ENCODE measurements at places on chromosomes 7 and 10.
A peak's percentile ranks its signal among the peaks of the same experiment; 100 is the strongest.

GRCh38 chr7:33040803-33041516 lies 21.6 kb downstream of the NT5C3A start:
- DNase-seq: no peak

- no peak for DNase-seq
These were observed 116.1 kb upstream of the ACBD5 start for GRCh38 chr10:27356738-27357137.

GRCh38 chr7:140697447-140698143 lies 1.1 kb downstream of the NDUFB2 start:
- DNase-seq: no peak

GRCh38 chr10:1938317-1938716 lies 201.0 kb upstream of the ADARB2 start:
- DNase-seq: no peak

- DNase-seq: no peak
These were observed 206.3 kb downstream of the KLF6 start for GRCh38 chr10:3578682-3579081.

DNA sequence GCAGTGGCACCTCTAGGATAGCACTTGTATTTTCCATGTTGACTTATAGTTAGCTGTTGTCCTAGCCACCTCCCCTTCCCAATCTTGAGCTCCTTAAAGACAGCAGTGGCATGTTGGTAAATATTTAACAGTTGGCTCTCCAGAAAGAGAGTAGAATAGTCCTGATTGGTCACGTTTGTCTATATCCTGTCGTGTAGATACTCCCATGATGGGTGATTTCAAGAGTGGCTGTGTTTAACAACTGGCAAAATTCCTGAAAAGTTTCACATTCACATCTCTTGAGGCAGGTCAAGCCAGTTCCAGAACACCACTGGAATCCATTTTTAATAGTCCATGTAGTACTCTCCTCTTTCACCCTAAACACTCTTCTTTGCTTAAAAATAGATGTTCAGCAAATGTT lies 68.2 kb upstream of the FZD1 start:
- no peak for DNase-seq

DNA sequence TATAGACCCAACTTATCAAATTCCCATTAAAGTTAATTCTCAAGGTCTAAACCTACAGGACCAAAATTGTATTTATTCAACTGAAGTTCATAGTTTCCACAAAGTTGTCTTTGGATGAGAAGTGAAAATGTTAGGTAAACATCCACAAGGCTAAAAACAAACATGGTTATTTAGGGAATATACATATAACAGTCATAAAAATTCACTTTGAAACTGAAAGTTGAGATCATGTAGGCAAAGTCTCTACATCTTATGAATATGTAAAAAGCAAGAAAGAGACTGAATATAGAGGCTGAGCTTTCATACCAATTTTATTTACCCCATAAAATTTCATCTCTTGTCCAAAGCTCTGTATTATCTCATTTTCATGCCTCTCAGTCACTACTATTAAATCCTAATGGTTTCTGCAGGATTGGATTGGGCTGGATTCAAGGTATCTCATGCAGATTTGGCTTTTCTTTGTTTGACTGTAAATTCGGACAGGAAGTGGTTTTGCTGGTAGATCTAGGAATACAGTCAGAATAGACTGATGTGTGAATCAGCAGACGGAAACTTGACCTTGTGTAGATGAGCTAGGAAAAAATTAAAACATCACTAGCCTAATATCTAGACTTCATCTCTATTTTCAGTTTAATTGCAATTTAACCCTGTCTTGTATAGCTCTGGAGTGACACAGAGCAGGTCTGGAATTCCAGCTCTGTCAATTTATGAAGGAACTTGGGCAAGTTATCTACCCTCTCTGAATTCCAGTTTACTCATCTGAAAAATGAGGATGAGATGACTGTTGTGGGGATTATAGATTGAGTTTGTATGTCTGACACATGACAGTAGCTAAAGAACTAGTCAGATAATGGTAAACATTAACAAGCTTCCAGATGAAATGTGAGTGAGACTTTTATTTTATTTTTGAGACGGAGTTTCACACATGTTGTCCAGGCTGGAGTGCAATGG lies 27.3 kb upstream of the SKAP2 start:
- DNase-seq: peak; percentile 43

- DNase-seq: peak; percentile 70
These were observed 44.9 kb downstream of the CAV1 start for GRCh38 chr7:116569737-116570136.

DNA sequence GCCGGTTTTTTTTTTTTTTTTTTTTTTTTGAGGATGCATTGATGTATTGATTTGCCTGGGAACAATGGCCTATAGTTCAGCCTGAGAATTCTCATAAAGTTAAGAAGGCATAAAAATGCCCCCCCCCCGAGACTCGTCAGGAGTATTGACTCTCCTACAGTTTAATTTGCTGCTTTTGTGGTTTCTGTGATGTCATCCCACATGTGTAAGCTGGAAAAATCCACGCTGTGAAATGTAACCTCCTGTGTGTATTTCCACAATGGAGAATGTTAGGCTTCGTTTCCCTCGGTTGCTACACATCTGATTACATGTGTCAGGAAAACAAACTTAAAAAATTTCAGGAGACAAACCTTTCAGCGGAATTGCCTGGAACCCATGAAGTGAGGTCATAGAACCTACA lies 117.9 kb downstream of the FANK1 start:
- peak; percentile 93 for DNase-seq

- peak; percentile 59 for DNase-seq
These were observed 10.1 kb upstream of the OPN4 start for GRCh38 chr10:86644152-86644793.

DNA sequence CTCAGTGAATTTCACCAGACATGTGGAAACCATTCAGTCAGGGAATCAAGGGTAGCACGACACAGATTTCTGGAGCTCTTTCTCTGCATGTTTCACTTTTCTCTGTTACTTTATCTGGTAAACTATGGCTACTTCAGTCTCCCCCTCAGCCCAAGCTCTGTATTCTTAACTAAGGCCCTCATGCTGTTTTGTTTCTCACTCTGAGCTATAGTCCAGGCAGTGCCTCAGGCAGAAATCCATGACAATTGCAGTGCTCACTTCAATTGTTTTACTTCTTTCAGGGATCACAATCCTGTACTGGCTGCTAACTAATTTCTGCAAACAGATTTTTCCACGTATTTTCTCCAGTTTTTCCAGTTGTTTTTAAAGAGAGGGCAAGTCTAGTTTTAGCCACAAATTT lies 1599.9 kb upstream of the LRRTM3 start:
- DNase-seq: no peak

DNA sequence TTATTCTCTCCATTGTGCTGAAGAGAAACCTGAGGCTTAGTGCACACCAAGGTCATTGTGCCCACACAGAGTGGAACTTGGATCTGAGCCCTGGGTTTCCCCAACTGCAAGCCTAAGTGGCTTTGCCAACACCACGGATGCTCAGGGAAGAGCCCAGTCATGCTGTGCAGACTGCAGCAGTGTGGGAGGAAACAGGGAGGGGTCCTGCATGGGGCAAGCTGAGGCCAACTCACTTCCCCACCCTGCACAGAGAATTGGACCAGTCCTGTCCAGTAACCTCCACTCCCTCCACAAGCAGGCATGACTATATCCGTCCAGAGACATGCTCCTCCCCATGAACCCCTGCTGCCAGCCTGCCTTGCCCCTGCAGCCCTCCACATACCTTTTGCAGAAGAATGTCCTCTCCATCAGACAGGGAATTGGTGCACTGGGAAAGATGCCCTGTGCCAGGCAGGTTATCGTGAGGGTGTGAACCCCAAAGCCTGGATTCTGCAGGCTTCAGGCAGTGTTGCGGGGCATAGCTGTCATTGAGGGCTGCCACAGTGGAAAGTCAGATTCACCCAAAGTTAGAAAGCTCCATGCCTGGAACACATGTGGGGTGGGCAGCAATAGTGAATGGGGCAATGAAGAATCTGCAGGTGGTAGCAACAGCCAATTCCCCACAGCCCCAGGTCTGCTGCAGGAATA lies 44.9 kb downstream of the DRGX start:
- DNase-seq: no peak

GRCh38 chr7:153509768-153510167 lies 542.4 kb upstream of the DPP6 start:
- no peak for DNase-seq

DNA sequence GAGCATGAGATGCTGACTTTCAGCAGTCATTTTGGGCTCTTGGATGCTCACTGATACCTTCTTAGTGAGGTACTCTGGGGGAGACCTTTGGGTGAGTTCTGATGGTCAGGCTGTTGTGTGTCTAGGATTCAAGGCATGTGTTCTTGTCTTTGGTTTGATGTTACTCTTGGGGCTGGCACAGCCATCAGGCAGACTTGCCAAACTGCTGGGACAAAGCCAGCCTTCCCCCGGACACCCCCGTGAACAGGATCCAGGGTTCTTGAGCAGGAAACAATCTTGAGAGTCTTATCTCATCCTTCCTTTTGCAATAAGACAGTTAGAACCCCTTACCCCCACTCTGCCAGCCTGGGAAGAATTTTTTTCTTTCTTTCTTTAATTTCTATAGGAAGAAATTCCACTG lies 42.2 kb downstream of the SUFU start:
- no peak for DNase-seq

- no peak for DNase-seq
These were observed 1.9 kb downstream of the USP6NL start for GRCh38 chr10:11609492-11610093.

GRCh38 chr7:119090851-119091250 lies 866.3 kb downstream of the ANKRD7 start:
- DNase-seq: peak; percentile 4

DNA sequence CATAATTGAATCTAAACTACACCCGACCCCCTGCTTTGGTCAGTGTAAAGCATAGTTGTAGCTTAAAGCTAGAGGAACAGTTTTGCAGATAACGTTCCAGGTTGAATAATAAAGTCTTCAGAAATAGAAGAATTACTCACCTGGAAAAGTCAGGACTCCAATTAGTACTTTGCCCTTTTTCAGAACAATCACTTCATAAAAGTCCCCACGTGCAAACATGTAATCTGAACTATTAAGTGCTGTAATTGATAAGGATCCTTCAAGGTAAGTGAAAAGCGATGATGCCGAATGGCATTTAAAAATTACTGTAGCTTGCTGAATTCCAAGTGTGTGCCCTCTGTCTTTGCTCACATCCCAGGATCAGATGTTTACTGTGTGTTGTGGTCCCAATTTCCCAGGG lies 53.6 kb upstream of the INSYN2A start:
- DNase-seq: no peak

DNA sequence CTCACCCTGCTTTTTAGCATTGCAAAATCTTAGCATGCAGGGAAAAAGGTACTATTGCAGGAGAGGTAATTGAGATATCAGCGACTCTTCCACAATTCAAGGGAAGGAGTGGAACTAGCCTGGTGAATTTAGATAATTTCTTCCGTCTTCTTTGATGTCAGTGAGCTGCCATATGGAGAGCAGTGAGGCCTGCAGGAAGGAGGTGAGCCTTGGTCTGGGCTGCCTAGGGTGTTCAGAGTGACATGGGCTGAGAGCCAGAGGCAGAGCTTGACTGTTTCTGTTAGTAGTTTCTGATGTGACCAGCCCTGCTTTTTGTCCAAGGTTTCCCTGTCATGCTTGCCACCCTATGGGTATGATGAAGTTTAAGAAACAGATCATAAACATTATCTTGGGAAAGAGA lies 28.6 kb downstream of the KAT6B start:
- DNase-seq: no peak

DNA sequence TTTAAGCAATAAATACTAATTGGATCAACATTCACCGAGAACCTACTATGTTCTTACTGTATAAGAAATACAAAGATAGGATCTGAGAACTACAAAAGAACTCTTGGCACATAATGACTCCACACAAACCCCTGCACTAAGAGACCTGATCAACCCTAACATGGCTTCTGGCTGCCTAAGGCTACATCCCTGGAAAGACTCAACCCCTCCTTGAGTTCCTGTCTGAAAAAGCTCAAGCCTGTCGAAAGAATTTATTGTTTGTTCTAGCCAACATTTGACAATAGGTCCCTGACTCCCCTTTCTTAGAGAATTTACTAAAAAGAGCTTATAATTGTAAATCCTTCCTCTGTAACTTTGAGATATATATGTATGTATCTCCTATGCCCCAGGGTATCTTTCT lies 125.3 kb upstream of the SGCE start:
- DNase-seq: no peak

DNA sequence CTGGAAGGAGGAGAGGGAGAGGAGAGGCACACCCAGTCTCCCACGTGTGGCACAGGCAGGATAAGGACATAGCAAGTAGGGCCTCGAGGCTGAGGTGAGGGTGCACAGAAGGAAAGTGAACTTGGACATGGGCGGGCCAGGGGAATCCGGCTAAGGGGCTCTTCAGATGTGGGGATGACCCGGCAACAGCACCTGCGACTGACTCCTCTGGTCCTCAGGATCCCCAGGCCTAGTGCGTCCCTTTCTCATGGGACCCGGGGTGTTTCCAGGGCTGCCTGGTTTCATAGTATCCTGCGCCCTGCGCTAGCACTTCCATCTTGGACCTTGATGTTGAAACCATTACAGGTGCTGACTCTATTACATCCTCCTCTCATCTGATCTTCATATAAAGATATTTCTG lies 96.1 kb upstream of the LYZL2 start:
- no peak for DNase-seq

- no peak for DNase-seq
These were observed 27.0 kb upstream of the LRRD1 start for GRCh38 chr7:92205987-92206386.

GRCh38 chr7:22720791-22721786 lies 5.9 kb upstream of the IL6 start:
- no peak for DNase-seq

DNA sequence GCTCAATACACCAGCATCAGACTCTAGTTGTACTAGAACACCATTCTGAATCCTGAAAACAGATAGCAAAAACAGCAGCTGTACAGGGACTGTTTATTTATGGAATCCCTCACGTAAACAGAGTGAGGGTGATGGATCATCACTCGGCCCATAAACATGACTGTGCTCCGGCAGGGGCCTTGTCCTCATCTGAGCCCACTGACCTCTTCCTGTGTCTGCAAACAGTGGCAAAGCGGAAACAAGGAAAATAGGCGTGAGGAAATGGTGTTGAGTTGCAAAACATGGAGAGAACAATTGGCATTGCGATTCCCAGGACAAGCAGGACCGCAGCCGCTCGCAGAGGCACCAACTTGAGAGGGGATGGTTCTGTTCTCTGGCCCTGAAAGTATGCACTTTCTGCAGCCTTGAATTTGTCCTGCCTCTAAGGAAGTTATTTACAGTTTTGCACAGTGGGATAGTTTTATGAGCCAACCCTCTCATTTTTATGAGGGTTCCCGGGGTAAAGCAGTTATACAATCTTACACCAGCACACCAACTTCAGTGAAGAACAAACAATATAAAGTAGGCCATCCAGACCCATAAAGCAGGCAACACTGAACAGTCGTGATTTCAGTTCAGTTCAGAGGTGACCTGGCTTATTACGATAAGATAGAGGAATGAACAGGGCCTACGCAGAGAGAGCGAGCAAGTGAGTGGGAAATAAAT lies 248.0 kb upstream of the FZD8 start:
- DNase-seq: no peak

Measured in astrocyte of the spinal cord (primary cell).